ENCODE measurements at places on chromosomes 2 and 18.

DNA sequence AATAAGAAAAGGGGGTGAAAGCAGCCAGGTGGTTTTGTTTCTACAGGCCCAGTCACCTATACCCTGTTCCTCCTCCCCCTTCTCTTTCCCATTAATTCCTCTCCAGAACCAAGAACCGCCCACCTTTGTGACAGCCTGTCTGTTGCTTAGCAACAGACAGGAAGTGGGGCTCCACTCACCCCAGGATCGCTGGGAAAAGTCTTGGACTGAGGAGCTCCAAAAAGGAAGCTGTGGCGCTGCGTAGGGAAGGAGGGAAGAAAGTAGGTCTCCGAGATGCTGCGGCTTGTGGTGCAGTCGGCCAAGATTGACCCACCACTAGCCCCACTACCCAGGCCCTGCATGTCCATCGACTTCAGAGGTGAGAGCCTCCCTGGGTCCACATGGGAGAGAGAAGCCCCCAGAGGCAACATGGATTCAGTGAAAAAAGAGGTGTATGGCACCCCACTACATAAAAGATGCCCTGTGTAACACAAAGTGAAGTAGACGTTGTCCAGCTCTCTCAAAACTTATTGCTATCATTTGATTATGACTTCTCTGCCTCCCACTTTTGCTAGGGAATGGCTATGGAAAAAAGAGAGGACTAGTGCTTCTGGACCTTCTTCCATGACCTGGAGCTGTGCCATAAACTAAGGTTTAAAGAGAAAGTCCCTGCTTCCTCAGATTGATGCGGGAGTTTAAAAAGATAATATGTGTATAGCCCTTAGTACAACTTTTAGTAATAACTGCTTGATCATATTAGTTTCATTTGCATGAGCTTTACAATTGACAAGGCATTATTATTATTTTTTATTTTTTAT is at the start of gene FER1L5:
TSS of gene FER1L5 (plus strand) at position 201 of the 797 bp plus-strand sequence. CDS start at position 274, 73 bp downstream.
- no peak for DNase-seq

DNA sequence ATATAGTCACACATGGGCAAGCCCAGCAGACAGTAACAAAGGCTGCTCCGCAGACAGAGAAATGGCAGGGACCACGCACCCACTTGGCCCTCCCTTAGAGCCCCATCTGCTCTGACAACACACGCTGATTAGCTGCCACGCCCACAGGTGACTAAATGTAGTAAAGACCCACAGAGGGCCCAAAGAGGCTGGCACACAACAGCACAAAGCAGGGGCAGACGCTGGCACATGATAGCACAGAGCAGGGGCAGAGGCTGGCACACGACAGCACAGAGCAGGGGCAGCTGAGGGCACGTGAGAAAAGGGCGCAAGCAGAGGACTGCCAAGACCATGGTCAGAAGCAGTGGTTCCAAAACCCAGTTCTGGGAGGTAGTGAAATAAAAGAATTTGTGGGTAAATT is 10.6 kb downstream of the AFG3L2 start:
- DNase-seq: no peak

GRCh38 chr2:164599954-164600589 is 21.2 kb downstream of the GRB14 start:
- no peak for DNase-seq

DNA sequence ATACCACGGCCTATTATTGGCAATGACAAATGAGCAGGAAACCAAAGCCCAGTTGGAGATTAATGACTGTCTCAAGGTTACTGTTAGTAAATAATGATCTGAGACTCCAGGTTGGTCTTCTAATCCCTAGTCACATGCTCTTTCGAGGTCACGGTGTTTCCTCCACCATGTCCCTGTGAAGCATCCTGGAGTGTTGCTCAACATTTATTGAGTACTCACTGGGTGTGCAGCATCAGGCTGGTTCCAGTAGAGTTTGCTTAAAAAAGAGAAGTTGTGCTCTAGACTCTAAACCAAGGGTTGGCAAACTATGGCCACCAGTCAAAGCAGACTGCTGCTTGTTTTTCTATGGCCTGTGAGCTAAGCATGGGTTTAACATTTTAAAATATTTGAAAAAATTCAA is 263.8 kb upstream of the ATP5MC3 start:
- DNase-seq: no peak

DNA sequence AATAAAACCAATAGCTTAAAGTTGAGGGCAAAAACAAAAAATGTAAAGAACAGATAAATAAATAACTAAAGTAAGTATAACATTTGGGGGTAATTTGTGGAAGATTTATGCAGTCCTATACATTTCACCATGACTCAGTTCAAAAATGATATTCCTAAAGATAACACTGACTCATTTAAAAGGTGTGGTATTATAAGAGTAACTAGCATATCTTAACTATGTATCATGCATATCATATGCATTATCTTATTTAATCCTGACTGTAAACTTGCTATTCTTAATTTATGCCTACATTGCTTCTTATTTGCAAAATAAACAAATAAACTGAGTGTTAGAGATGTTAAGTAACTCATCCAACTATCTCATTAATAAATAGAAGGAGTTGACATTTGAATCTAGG is 726.5 kb upstream of the PKDCC start:
- no peak for DNase-seq
